Activated CD8-positive, alpha-beta T cell treated with anti-CD3 and anti-CD28 coated beads for 36 hours (primary cell): ENCODE measurements at places on chromosomes 5 and 9.

DNA sequence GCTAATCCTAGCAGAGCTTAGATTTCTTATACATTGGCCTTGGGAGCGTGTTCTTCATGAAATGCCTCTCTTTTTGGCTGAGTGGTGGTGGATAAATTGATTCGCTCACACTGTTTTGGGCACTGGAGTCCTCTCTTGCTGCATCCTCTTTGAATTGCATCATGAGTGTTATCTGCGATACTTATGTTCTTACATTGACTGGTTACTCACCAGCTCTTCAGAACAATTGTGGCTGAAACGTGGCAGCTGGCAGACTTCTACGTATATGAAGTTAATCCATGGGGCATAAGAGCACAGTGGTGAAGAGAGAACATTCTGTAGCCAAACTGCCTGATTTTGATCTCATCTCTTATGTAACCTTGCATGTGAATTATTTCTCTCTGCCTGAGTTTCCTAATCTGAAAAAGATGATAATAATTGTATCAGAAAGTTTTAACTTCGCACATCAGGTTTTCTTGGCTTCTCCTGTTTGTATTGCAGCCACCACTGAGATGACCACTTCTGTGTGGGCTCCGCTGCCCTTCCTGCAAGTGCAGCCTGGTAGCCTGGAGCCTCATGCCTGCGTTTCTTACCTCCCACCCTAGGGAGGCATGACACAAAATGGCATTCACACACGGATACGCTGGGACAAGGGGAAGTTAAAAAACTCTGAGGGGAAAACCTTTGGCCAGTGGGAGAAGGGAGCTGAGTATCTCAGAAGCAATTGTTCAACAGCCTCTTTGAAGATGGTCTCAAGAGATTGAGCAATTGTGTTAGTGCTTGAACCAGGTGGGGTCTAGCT, 295.2 kb downstream of the ARHGAP26 start:
- DNase-seq: peak; percentile 26

DNA sequence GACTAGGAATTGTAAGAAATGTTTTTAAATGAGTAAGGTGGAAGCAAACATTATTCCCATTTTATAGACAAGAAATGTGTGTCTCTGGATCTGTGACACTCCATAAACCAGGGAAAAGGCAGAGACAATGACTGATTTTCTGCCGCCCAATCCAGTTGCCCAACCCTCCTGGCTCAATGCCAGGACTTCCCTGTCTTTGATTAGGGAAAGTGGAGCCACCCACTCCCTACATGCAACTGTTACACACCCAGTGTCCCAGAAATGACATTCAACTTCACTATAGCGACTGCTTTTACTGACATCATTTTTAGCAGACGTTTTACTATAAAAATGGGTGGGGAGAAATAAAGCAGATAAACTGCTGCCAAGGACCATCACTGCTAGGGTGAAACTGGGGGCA, 79.7 kb downstream of the THBS4 start:
- DNase-seq: no peak

- no peak for DNase-seq
These were observed 548.3 kb downstream of the SEMA5A start for GRCh38 chr5:8997542-8998070.

DNA sequence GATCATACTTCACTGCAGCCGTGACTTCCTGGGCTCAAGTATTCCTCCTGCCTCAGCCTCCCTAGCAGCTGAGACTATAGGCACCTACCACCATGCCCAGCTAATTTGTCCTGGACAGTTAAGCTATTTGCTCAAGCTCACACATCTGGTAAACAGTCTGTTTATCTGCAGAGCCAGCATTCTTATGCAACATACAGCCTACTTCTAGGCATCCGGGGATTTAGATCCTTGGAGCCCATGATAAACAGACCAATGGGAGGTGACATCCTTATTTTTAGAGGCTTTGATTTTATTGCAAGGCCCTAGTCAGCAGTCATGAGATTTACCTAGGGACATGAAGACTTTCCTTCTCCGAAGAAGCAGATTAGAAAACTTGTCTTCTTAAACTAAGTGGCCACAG, 21.0 kb downstream of the ATOX1 start:
- no peak for DNase-seq

DNA sequence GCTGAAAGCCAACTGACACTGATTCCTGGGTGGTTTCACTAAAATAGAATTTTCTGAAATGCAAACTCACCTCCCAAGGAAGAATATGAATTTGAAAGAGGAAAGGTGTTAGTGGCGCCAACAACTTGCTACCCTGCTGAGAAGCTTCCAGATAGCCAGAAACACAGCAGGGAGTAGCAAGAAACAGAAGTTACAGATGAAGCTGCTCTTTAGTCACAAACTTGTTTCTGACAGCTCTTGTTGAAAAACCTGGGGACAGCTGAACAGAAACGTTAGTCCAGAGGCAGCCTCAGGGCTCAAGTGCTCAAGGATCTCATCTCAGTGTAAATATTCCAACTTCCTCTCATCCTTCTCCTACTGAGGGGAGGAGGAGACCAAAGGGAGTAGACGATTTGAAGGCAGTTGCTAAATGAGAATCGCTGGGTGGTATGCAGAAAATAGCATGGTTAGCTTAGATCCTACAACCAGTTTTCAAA, 184.1 kb downstream of the PDE4D start:
- DNase-seq: no peak

DNA sequence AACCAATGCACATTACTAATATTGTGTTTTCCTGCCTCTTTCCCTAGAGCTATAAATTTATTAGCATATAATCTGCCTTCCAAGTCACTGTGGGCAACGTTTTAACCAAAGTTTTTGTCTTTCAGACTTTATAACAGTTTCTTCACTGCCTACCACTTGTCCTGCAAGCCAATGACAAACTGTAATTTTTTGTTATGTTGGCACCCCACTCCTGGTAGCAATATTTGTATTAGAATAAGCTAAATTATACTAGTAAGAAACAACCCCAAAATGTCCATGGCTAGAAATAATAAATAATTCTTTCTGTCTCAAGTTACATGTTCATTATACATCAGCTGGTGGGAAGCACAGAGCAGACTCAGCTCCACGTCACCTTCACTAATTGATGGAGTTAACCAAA, 51.7 kb downstream of the ATPSCKMT start:
- no peak for DNase-seq

- no peak for DNase-seq
These were observed 62.5 kb upstream of the GHR start for GRCh38 chr5:42360616-42361314.

- DNase-seq: no peak
These were observed 10.3 kb downstream of the SLC28A3 start for GRCh38 chr9:84330246-84330645.

DNA sequence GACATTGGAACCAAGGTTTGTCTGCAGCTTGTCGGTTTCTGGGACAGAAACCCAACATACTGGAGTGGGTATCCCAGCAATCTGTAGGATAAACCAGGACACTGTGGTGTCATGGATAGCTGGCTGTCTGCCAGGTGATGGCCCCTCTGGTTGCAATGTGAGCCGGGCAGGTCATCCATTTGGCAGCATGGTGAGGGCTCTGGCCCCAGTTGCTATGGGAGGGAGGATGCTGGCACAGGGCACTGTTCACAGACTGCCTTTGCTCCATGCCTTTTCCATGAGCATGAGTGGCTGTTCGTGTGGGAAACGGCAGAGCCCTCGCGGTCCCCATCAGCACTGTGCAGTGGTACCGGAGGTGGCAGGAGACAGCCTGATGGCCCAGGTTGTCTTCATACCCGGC, 6.4 kb downstream of the S1PR3 start:
- DNase-seq: no peak

GRCh38 chr9:136700959-136701667, 11.3 kb upstream of the DIPK1B start:
- peak; percentile 93 for DNase-seq

DNA sequence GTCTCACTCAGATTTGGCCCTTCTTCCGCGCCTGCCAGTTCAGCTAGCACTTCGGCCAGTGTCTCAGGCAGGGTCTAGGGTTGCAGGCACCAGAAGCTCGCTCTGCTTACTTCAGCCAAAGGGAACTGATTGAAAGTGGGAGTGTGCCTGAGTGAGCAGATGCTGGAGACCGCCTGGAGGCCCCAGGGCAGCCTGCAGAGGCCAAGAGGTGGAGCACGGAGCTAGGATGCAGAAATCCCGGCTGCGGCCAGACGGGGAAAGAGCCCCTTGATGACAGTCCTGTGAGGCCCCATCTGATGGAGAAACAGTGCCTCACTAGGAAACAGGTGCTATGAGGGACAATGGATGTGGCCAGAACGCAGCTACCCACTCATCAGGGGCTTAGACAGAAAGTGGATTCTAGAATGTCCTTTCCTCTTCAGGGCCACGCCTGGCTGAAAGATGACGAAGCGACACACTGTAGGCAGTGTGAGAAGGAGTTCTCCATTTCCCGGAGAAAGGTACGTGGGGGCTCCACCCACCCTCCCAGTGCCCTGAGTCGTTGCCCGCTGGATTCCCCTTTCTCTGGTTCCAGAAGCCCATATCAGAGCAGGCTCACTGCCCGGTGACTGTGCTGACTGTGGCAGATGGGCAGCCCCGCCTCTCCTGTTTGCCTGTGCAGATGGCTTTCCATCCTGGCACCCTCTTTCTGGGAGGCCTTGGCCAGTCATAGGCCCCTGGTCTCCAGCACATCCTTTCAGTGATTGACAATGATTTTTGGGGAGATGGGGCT, 16.1 kb downstream of the HNRNPH1 start:
- no peak for DNase-seq

- DNase-seq: no peak
These were observed 138.4 kb downstream of the KCNIP1 start for GRCh38 chr5:170642066-170642735.

- DNase-seq: no peak
These were observed 10.6 kb upstream of the PARP8 start for GRCh38 chr5:50655810-50656205.

- no peak for DNase-seq
These were observed 141.5 kb upstream of the FSTL4 start for GRCh38 chr5:133753856-133754255.

GRCh38 chr9:127651697-127652610, 39.9 kb downstream of the STXBP1 start:
- DNase-seq: no peak

DNA sequence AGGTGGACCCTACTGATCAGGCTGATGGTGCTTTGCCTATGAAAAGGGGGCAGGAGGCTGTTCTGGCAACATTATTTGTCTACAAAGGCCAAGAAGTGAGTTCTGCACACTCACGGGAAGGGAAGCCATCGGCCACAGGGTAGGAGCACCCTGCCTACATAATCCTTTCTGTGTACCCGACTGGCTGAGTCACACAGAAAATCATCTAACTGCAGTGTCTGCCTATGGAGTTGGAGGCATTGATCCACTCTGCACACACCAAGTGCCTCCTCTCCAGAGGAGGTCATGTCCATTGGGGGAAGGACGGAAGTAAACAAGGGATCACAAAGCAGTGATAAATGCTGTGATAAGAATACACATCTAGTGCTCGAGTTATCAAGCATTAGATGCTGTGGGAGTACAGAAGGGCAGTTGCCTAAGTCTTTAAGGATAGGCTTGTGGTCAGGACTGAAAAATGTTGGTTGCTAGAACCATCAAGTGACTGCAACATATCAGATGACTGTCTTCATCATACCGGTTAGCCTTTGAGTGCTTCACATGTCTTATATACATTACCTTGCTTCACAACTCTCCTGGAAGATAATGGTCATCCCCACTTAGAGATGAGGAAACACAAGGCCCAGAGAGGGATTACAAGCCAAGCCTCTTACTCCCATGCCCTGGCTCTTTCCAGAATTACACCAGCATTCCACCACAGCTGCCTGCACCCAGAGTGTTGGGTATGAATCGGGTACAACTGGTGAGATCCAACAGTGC, 1.3 kb upstream of the SLC2A8 start:
- DNase-seq: no peak

GRCh38 chr5:432928-433791, 9.8 kb upstream of the EXOC3 start:
- DNase-seq: no peak

- no peak for DNase-seq
These were observed 109.8 kb downstream of the ACTL7B start for GRCh38 chr9:108746001-108746400.

DNA sequence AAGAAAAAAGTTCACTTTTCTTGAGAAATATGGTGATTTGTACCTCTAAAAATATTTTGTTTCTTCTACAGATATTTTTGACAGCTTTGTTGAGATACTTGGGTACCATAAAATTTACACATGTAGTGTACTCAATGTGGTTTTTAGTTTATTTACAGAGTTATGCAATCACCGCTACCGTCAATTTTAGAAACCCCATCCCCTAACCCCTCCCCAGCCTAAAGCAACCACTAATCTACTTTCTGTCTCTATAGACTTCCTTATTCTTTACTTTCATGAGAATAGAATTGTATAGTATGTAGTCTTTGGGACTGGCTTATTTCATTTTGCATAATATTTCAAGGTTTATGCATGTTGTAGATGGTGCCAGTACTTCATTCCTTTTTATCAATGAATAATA, 45.0 kb upstream of the TDRD7 start:
- DNase-seq: no peak

GRCh38 chr9:35423499-35423898, 66.4 kb upstream of the RUSC2 start:
- no peak for DNase-seq
